Sigmoid colon (tissue), 7 donors: ENCODE measurements at places on chromosomes 2 and 18. TPM values are rescaled to one million over a fixed set of nuclear protein-coding genes. Genes with fewer than 3 reads are reported as not detected.

DNA sequence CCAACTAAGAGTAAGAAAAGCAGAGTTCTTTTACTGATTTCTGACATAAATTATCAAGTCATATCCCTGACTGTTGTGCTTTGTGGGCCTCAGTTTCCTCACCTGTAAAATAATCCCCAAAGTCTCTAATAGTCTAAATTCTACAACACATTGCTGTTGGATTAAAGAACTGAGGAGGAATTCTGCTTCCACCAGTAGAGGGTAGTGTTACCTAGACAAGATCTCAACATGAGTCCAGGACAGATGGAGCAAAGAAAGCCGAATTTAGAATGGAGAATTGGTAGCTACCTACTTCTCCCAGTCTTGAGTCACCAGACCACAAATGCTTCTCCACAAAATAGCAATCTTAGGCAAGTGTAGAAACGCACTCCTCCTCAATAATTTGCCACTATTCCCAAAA, 462.5 kb upstream of the FSHR start:
- no peak overlapping the region for H3K27ac ChIP-seq
- H3K4me1 ChIP-seq: no peaks in the 10 kb centered on the region
- H3K4me3 ChIP-seq: no peak overlapping the region

DNA sequence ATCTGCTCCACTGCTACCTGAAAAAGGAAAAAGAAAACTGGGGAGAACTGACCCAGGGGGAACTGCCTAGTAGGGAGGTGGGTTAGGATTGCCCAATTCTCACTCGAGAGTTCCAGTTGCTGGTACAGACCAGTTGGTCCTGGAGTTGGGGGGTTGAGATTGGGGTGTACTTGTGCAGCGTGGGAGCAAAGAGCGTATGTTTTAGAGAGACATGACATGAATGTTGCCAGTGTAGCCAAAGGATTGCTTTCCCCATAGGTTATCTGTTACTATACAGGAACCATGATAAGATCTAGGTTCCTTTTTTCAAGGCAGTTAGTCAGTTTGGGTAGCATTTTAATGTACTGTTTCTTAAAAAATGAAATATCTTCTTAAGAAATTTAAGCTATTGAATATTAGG, 68.6 kb downstream of the APLF start:
- no peaks in the 10 kb centered on the region for H3K36me3 ChIP-seq
- H3K4me1 ChIP-seq: no peaks in the 10 kb centered on the region
- no peak for DNase-seq
- H3K4me3 ChIP-seq: no peak overlapping the region
- no peak overlapping the region for H3K27ac ChIP-seq

GRCh38 chr2:109535217-109535946, 78.4 kb downstream of the SEPTIN10 start:
- no peaks in the 10 kb centered on the region for H3K27me3 ChIP-seq
- H3K27ac ChIP-seq: no peak overlapping the region
- no peak for DNase-seq
- H3K36me3 ChIP-seq: no peaks in the 10 kb centered on the region
- H3K4me1 ChIP-seq: no peaks in the 10 kb centered on the region

- H3K4me3 ChIP-seq: no peak overlapping the region
- no peaks in the 10 kb centered on the region for H3K4me1 ChIP-seq
- H3K36me3 ChIP-seq: no peaks in the 10 kb centered on the region
- no peak overlapping the region for H3K27ac ChIP-seq
- no peaks in the 10 kb centered on the region for H3K27me3 ChIP-seq
- no peak for DNase-seq
Observed at GRCh38 chr2:70746094-70746974, 21.7 kb downstream of the ADD2 start.

- H3K36me3 ChIP-seq: no peaks in the 10 kb centered on the region
- no peaks in the 10 kb centered on the region for H3K4me1 ChIP-seq
- no peak overlapping the region for H3K4me3 ChIP-seq
- no peak for DNase-seq
Observed at GRCh38 chr2:222179592-222179991, 119.2 kb downstream of the PAX3 start.

DNA sequence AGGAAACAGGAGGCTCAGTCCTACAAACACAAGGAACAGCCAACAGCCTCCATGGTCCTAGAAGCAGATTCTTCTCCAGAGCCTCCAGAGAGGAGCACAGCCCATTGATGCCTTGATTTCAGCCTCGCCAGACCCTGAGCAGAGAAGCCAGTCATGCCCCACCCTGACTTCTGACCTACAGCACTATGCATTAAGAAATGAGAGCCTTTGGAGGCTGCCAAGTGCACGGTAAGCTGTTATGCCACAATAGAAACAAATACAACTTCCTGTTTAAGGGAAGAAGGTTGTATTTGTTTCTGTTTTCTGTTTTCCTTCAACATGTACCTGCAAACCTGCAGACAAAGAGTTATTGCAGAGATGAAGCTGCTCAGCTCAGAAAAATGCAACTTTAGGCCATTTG, 181.3 kb upstream of the AGAP1 start:
- H3K4me1 ChIP-seq: no peaks in the 10 kb centered on the region
- H3K27ac ChIP-seq: no peak overlapping the region
- H3K4me3 ChIP-seq: no peak overlapping the region
- H3K36me3 ChIP-seq: no peaks in the 10 kb centered on the region
- H3K27me3 ChIP-seq: no peaks in the 10 kb centered on the region

GRCh38 chr18:52394602-52395001, 54.6 kb downstream of the DCC start:
- H3K36me3 ChIP-seq: no peaks in the 10 kb centered on the region
- no peaks in the 10 kb centered on the region for H3K27me3 ChIP-seq
- DNase-seq: no peak
- no peaks in the 10 kb centered on the region for H3K4me1 ChIP-seq
- no peak overlapping the region for H3K27ac ChIP-seq
- no peak overlapping the region for H3K4me3 ChIP-seq

- no peaks in the 10 kb centered on the region for H3K36me3 ChIP-seq
- H3K27me3 ChIP-seq: peaks cover 9% of the 10 kb centered on the region
- no peak overlapping the region for H3K27ac ChIP-seq
- H3K4me3 ChIP-seq: peak overlapping the region; percentile 45
- no peak for DNase-seq
Observed at GRCh38 chr18:4454537-4455112, 482 bp downstream of the DLGAP1 start.

DNA sequence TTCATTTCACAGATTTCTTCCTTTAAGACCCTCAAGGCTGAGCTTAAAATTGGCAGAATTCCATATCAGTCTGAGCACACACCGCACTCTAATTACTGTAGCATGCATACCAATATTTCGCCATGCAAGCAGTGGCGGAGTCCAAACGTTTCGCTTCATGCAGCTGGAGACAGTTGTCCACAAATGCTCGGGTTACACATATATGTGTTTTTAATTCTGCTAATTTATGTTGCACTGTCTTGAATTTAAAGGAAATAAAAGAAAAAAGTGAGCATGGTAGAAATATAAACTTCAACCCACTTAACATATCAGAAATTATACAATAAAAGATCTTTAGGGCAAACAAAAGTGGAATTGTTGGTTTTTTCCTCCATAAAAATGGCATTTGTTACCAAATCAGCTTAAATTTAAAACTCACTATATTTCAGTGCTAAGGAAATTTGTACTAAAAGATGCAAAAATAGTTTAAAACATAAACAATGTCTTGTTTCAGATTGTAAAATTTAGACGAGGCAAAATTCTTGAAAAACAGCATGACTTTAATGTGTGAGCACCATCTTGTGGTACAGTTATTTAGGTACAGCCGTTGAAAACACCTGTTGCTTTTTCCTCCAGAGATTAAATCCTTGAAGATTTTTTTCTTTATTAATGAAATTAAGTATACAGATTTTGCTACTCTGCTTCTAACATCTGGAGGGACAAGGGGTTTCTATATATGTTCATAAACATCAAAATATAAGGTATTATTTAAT, 24.1 kb upstream of the KANSL1L start:
- peak; percentile 54 for DNase-seq
- H3K4me3 ChIP-seq: peak overlapping the region; percentile 30
- H3K27ac ChIP-seq: no peak overlapping the region
- H3K36me3 ChIP-seq: no peaks in the 10 kb centered on the region
- peaks cover 6% of the 10 kb centered on the region for H3K4me1 ChIP-seq

DNA sequence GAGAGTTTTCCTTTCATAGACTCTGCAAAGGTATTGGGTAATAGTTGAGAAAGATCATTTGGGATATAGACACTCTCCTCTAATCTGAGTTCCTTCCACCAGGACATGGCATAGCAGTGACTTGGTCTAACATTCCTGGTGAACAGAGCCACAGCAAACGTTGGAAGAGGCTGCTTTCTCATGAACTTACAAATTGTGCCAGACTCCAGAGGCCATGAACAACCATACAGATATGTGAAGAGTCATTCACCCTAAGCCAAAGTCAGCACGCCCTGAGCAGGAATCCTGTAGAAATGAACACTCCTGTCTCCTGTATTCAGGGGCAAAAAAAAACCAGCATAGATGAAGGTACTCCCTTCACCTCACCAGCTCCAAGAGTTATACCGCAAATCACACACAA, 152.8 kb downstream of the TMEM18 start:
- no peaks in the 10 kb centered on the region for H3K27me3 ChIP-seq
- H3K36me3 ChIP-seq: no peaks in the 10 kb centered on the region
- no peak overlapping the region for H3K4me3 ChIP-seq
- no peaks in the 10 kb centered on the region for H3K4me1 ChIP-seq

DNA sequence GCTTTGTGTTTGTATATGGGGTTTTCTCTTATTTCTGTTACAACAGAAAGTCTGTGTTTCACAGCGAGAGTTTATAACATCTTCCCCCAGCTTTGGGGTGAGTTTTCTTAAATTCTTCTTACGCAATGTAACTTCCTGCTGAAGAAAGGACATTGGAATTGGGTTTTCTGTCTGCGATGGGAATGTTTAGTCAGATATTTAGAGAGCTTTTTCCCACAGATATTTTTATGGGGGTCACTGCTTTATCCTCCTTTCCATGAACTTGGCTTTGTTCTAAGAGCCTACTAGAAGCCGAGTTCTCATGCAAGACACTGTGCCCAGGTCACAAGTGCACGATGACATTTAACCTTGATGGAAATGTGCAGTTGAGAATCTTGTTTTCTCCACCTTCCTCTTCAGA, 22.1 kb downstream of the B3GNT2 start:
- peaks cover 7% of the 10 kb centered on the region for H3K36me3 ChIP-seq
- H3K27ac ChIP-seq: no peak overlapping the region
- H3K4me3 ChIP-seq: no peak overlapping the region
- H3K4me1 ChIP-seq: no peaks in the 10 kb centered on the region
- no peak for DNase-seq

DNA sequence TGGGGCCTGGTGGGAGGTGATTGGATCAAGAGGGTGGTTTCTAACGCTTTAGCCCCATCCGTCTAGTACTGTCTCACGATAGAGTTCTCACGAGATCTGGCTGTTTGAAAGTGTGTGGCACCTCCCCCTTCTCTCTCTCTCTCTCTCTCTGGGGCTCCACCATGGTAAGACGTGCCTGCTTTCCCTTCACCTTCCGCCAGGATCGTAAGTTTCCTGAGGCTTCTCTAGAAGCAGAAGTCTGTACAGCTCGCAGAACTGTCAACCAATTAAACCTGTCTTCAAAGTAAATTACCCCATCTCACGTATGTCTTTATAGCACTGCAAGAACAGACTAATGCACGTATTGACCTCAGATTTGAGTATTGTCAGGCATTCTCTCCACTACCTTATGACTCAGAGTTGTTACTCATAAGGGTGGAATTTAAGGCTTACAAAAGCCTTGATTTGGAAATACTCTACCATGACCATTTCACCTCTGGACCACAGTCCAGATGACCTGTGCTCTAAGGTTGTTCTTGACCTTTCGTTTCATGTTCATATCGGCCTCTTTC, 99.5 kb upstream of the AGAP1 start:
- no peaks in the 10 kb centered on the region for H3K36me3 ChIP-seq
- H3K27ac ChIP-seq: no peak overlapping the region
- H3K4me3 ChIP-seq: no peak overlapping the region
- no peak for DNase-seq
- no peaks in the 10 kb centered on the region for H3K4me1 ChIP-seq

- H3K4me1 ChIP-seq: no peaks in the 10 kb centered on the region
- no peak for DNase-seq
- no peaks in the 10 kb centered on the region for H3K36me3 ChIP-seq
- no peak overlapping the region for H3K27ac ChIP-seq
- no peaks in the 10 kb centered on the region for H3K27me3 ChIP-seq
Observed at GRCh38 chr2:6233993-6234392, 541.8 kb downstream of the SOX11 start.

The ACADL gene
- total RNA-seq: 0.81 TPM

The NT5C1B gene
- not detected for total RNA-seq

The DIS3L2 gene
- total RNA-seq: 22.5 TPM
